T-helper 9 cell (primary cell): ENCODE measurements at places on chromosomes 11 and 22.

- no peak for DNase-seq
Observed at GRCh38 chr11:78840200-78840599, 265.5 kb upstream of the NARS2 start.

DNA sequence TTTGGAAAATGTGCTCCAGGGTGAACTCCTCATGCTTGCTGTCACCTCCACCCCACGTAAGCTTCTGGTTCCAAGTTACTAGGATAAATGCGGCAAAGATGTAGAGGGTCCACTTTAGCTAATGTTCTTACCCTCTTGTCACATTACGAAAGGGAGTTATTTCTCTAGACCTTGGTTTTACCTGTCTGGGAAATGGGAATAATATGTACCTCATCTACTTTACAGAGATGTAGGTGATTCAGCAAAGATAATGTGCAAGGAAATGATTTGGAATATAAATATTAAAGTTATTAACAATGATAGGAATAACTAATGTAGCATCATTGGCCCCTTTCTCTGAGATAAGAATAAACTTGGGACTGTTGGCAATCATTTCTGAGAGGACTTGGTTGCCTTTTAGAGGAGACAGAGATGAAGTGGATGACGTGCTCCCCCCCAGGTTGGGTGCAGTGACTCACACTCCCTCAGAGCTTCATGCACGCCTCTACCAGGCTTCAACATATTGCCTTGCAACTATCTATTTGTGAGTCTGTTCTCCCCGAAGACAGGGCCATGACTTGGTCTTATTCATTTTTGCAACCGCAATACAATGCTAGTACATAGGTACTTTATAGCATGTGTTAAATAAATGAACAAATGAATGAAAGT is 97.1 kb downstream of the ME3 start:
- no peak for DNase-seq

GRCh38 chr11:10751581-10751940 is 515 bp downstream of the CTR9 start:
- DNase-seq = no peak

GRCh38 chr11:63641727-63642126 is 27.5 kb upstream of the PLAAT3 start:
- DNase-seq = no peak

DNA sequence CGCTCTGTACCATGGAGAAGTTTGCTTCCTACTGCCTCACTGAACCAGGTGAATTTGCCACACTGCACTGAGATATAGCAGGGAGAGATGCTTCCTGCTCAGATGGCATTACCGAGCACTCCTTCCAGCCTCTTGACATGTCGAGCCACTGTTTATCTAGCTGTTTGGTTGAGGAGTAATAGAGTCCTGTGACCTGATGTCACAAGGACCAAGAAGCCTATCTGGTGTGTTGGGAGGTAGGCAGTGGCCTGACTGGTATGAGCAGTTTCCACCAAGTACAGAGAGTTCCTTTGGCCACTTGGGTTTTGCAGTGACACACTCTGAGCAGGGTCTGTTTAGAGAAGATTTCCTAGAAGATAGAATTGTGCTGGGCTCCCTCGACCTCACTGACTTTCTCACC is 5.2 kb downstream of the ACAD8 start:
- DNase-seq = no peak

DNA sequence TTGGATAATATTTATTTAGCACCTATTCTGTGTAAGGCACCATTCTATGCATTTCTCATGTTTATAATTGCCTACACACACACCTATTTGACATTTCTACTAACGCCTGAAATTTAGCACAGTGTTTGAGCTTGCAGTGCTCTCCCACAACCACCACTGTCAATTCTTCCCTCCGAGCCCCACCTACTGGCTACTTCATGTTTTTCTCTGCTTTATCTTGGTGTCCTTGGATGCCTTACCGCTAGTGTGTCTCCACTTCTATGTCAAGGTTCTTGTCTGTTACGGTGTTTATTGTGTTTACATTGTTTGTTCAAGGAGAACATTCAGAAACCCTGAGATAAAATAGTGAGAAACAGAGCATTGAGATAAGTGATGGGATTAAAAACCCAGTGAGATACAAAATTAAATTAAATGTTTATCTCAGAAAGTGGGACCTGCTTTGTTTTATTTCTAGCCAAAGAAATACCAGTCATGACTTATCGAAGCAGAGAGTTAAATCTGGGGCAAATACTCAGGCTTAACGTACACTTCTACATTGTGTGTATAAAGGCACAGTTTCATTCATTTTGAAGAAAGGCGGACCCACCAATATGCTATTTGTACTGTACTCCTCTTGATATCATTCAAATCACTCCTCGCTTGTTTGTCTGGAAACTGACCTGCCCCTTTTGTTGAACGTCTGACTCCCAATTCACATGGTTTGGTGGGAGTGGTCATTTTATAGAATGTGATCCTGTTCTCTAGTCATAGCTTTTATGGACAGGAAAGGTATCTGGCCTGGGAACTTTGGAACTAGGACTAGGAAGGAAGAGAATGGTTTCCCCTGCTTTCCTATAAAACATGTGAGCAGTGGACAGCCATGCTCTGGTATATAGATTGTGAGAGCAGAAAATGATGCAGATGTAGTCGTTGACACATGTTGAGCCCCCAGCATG is 39.2 kb upstream of the SLC36A4 start:
- DNase-seq = no peak
